Left forelimb (tissue), 1 donor: ENCODE measurements at places on chromosomes 12 and 14.

DNA sequence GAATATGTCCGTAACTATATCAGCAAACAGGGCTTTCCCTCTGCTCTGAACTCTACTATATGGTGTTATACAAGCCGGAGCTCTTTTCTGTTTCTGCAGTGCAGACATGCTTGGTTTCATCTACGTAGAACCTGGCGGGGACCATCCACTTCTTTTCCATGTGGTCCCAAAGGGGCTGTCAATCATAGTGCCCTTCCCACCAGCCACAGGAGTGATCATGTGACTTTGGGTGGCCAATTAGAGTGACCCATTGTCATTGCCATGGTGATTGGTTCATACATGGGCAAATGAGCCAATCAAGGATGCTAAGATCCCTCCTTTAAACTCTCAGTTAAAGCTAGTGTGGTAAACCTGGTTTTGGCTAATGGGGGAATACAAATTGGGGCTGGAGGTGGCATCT is 281.3 kb downstream of the TMEM132D start:
- no peak for DNase-seq

DNA sequence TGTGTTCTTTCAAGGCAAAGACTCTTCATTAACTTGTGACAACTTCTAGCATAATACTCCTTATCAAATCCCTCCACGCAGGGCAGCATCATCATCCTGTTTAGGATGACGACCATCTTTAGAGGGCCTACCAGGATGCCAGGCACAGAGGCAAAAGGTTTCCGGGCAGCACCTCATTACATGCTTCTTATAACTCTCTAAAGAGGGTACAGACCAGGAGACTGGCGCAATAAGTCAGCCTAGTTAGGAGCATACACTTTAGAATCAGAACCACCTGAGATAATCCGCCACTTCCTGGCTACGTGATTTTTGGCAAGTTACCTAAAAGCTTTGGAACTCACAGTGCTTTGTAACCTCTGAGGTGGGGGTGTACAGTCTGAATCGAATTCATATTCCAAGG is 136.0 kb upstream of the NOS1 start:
- DNase-seq = no peak

GRCh38 chr12:66979251-66979650 is 289.9 kb upstream of the CAND1 start:
- DNase-seq = no peak

GRCh38 chr12:13596714-13597113 is 384.7 kb downstream of the GRIN2B start:
- no peak for DNase-seq

DNA sequence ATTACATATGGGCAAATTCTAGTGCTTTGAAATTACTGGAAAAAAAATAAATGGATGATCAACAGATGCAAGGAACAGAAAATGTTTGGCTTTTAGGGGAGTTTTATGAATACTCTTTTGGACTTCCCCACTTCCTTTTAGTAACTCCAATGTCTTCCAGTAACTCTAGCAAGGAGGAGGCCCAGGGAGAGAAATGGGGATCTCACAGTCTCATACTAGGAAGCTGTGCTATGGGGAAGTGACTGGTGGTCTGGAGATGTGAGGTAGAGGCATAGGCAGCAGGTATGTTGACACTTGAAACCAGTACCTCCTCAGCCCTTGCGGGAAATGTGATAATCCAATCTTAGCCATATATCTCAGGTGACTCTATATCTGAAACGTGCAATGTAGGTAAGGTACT is 68.1 kb downstream of the CRADD start:
- DNase-seq = no peak

DNA sequence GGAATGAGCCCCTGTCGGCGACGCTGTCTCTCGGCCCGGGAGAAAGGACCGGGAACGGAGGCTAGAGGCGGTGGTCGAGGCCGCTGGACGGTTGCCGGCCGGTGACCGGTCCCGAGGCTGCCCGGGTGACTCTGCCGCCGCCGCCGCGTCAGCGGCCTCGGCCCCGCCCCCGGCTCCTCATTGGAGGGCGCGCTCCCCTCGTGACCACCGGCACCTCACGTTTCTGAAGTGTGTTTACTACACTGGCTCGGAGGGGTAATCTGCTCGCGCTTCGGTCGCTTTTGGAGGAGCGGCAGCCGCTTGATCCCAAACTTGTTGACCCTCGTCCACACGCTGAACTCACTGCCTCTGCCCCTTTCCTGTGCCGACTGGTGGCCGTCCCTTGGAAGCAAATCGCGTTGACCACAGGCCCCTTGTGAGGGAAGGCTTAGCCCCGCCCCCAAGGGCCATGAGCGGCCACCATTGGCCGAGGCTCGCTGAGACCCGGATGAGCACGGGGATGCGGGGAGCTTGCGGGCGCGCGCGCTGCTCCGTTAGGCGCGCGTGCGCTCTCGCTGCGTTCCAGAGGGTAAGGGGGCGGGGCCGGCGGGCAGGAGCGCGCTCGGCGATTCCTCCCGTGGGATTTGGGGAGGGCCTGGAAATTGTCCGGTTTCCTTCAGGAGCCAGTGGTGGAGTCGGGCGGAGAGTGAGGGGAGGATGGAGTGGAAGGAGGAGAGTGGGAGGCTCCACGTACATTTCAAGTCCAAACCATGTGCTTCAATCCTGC is at the start of gene CRY1:
Gene CRY1, minus strand, starts transcription at position 133 of the 766 bp plus-strand sequence. CDS start 588 bp downstream, outside the sequence.
- DNase-seq = peak; percentile 99

DNA sequence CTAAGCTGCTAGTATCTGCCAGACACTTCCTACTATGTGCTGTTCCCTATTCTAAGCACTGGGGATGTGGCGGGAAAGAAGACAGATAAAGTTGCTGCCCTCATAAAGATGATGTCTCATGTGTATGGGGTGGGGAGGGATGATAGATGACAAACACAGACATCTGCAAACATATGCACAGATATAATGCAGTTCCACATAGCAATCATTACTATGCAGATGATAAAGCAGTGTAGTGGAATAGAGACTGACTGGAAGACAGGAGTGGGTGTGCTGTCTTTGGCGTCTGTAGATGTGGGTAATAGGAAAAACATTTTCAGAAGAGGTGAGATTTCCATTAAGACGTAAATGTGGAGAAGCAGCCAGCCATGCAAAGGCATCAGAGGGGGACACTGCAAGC is 243.6 kb downstream of the DPY19L2 start:
- DNase-seq = no peak

GRCh38 chr12:68175557-68176061 is 16.1 kb upstream of the IFNG start:
- DNase-seq = no peak

DNA sequence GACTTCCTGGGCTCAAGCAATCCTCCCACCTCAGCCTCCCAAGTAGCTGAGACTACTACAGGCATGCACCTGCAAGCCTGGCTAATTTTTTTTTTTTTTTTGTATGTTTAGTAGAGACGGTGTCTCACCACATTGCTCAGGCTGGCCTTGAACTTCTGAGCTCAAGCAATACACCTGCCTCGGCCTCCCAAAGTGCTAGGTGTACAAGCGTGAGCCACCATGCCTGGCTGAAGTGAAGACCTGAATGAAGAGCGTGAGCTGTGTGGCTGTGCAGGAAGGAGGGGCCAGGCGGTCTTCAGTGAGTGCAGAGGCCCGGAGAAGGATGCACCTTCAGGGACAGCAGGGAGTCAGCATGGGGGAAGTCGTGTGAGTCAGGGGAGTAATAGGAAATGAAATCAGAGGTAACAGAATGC is 14.9 kb upstream of the NFKBIA start:
- DNase-seq = no peak

- no peak for DNase-seq
These were observed 14.1 kb upstream of the FAIM2 start for GRCh38 chr12:49917788-49918173.

DNA sequence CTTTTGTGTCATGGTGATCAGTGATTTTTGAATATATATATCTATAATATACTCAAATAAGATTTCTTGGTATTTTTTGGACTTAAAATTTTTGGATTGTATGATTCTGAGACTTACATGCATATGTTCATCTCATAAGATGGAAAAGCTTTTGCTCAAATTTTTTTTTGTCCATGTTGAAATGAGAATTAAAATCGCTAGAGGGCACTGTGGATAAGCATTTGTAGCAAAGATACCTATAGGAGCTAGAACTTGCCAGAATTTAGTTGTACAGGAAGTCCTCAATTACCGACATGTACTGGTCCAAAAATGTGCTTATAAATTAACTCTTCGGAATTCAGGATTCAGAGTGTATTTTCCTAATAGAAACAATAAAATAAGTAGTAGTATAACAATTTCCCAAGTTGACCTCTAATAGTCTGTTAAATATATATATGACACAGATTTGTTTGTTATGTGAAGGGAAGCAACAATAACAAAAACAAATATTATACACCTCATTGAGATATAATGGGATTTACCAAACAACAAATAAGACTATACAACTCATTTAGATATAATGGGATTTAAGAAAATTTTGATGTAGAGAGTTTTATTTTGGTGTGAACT is 179.6 kb downstream of the TMEM117 start:
- DNase-seq = no peak

DNA sequence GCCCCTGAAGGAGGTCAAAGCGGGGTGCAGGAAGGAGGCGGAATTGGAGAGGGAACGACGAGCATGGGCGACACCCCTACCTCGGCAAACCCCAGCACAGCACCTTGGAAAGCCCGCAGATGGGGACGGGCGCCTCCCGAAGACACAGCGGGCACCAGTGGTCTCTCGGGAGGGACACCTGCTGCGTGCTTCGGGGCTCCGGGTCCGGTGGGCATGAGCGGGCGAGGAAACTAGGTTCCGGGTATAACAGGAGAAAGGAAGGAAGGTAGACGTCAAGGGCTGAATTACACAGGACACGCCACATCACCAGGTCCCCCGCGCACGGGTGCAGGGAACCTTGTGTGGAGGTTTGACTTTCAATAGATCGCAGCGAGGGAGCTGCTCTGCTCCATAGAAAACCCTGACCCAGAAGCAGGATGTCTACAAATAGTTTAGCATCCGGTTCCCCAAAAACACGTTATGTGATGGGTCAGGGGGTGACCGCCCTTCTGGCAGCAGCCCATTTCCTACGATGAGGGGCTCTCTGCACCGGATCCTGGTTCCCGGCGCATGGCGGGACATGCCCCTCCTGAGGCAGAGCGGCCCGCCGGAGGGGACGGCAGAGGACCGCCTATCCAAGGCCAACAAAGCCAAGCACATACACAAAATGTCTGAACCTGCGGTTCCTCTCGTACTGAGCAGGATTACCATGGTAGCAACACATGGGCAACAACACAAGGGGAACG is 196.9 kb downstream of the ALG10 start:
- no peak for DNase-seq

DNA sequence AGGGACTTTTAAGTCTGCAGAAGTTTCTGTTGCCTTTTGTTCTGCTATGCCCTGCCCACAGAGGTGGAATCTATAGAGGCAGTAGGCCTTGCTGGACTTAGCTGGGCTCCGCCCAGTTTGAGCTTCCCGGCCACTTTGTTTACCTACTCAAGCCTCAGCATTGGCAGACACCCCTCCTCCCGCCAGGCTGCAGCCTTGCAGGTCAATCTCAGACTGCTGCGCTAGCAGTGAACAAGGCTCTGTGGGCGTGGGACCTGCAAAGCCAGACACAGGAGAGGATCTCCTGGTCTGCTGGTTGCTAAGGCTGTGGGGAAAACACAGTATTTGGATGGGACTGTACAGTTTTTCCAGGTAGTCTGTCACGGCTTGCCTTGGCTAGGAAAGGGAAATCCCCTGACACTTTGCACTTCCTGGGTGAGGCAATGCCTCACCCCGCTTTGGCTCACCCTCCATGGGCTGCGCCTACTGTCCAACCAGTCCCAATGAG is 43.7 kb downstream of the CCDC59 start:
- no peak for DNase-seq

DNA sequence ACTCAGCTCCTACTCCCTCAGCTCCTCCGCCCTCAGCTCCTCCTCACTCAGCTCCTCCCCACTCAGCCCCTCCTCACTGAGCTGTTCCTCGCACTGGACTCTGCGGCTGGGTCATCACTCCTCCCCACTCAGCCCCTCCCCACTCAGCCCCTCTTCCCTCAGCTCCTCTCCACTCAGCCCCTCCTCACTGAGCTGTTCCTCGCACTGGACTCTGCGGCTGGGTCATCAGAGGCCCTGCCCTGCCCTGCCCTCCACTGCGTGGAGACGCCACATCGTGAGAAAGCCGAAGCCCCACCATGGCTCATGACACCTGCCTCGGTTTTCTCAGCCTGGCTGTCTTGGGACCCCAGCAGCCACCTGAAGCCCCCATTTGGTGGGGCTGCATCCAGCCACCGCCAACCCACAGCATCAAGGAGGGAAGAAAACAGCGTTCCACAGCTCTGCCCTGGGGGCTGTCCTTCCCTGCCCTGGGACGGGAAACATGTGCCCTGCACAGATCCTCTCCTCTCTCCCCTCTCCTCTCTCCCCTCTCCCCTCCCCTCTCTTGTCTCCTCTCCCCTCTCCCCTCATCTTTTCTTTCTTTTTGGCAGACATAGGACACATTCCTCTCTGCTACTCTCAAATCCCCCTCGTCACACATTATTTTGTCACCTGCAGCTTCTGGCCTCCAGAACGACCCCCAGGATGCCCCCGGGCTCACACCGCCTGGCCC is 17.7 kb downstream of the NOC4L start:
- no peak for DNase-seq

GRCh38 chr14:68683326-68683725 is 109.5 kb downstream of the ZFP36L1 start:
- DNase-seq = no peak

DNA sequence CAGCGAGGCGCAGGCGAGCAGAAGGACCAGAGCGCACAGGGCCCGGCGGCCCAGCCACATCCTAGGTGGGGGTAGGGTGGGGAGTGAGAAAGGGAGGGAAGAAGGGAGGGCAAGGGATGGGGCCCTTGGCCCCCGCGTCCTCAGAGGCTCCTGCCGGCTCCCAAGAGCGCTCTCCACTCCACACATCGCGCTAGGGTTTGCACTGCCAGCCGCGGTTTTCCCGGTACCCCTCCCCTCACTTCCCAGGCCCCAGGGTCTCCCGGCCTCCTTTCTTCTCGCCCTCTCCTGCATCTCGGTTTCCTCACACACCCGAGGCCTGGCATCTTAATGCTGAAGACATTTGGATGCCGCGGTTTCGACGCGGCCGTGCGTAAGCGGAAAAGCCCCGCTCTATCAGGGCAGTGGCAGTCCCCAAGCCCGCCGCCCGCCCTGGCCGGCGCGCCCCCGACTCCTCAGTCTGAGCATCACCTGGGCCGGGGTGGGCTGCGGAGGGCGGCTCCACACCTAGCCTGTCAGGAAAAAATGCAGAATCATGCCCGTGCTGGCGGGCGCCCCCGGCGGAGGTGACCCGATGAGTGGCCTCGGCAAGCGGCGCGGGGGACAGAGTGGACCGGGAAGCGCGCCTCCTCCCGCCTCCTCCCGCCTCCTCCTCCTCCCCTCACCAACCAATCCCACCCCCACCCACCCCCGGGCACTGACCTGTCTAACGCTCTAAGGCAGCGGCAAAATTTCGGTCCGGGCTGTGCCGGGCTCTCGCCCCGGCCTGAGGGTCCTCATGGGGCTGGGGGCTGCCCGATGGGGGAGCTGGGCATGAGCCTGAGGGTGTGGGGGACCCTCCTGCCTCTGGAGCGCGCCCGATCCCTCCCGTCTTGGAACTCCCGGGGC is 686 bp downstream of the B4GALNT1 start:
- no peak for DNase-seq

GRCh38 chr14:76941946-76942805 is 86.3 kb downstream of the IRF2BPL start:
- no peak for DNase-seq
